Globus pallidus (tissue), 1 donor: ENCODE measurements at places on chromosomes 6 and 20.

DNA sequence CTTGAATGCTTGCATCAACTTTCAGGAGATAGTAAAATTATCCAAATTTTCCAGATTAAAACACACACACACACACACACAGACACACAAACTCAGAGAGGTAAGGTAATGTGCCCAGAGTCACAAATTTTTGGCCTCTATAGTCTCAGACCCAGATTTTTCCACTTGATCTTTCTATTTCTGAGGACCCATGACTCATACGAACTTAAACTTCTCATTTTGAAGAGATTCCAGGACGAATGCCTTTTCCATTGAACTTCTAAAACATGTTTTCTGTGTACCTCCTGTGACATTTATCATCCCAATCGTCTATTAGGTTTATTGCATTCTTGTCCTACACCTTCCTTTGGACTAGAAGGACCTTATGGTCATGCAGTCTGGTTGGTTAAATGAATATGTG lies 172.9 kb upstream of the COL21A1 start:
- no peak for DNase-seq

- peak; percentile 71 for DNase-seq
These were observed 42.6 kb downstream of the TRIM27 start for GRCh38 chr6:28880894-28881780.

DNA sequence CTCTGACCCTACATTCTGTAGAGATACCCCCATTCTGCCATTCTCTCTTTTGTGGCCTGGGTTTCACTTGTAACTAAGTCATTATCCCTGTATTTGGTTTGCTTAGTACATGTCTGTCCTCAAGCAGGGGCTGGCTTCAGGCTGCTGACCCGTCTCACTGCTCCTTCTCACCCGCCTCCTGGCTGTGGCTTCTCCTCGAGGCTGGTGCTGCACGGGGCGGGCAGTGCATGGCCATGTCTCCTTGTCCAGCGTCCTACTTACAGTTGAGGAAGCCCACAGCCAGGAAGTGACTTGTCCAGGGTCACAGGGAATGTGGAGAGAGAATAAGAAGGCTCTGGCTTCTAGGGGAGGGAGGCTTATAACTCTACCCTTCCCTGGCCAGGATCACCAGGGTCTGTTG lies 11.3 kb downstream of the GTSF1L start:
- DNase-seq = no peak

- no peak for DNase-seq
These were observed 84.2 kb upstream of the E2F3 start for GRCh38 chr6:20317430-20317829.

- DNase-seq = no peak
These were observed 173.9 kb downstream of the PRDM13 start for GRCh38 chr6:99780556-99780885.

DNA sequence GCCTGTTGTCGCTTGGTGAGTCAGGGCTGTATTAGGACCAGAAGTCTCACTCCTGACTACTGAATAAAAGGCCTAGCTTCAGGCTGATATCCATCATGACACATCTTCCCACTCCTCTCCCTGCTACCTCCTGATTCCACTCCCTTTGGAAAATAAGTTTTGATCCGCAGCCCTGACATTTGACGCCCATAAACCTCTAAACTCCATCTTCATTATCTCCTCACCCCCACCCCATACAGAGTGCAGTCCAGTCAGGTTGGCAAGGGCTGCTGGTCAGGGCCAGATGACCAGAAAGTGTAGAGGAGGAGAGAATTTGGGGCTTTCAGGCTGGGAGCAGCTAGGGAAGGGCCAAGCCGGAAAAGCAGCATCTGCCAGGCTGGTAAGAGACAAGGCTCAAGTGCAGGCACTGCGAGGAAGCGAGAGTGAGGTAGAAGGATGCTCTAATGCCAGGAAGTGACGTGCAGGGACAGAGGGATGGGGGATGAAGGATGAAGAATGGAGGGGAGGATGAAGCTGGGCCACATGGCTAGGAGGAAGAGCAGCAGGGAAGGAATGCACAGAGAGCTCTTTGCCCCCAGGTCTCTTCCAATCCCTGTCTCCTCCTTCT lies 1.2 kb downstream of the GGT7 start:
- DNase-seq = no peak

DNA sequence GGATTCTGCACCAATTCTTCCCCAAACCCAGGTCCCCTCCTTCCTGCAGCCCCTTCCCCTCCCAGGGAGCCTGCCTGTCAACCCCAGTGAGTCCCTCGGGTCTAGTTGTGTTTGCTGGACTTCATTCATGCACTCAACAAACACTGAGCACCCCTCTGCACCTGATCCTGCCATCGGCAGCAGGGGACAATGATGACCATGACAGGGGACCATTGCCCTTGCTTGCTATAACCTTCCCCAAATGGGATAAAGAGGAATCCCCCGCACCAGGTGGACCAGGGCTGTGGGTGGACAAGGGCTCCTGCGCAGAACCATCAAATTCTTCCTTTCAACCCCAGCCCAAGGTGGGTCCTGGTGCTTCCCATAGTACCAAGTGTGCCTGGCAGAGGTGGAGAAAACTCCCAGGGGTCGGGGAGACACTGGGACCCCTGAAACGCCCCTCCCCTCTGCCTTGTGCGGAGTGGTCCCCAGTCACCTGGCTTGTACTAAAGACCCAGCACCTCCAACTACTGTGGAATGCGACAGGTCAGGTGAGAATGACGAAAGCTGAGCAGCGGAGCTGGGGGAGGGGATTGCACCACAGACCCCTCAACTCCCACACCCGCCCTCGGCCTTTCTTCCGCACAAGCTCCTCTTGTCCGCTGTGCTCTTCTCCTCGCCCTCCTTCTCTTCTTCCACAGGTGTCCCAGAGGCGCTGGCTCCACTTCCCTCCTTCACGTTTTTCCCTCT lies 119.9 kb upstream of the ZNF217 start:
- no peak for DNase-seq

DNA sequence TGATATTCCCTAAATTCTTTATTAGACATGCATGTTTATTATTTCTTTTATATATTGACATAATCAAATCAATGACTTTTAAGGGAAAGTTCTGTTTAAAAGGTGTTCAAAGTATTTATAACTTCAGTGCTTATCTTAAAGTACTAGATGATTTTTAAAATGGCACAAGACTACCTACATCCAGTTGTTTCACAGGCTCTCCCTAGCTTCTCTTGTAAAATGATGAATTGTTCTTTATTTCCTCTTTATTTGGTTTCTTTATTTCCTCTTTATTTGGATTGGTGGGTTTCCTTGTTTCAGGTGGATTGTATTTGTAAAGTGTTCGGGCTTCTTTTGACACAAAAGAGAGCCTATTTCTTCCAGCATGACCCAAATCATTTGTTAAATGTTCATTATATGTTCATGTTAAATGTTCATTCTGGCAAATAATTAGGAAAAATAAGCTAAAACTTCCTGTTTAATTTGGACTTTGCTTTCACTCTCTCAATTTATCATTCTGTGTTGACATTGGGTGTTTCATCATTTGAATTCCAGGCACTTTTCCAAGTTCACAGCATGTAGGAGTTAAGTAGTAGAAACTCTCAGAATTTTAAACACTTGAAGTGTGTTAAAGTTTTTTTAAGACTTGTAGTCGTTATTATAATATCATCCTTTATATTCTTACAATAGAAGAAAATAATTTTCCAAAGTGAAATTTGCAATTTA lies 24.6 kb downstream of the MLIP start:
- DNase-seq = no peak

GRCh38 chr6:83292900-83293843 lies 100.0 kb downstream of the RWDD2A start:
- DNase-seq = no peak

- no peak for DNase-seq
These were observed 479.7 kb upstream of the MARCKS start for GRCh38 chr6:113377362-113377942.

DNA sequence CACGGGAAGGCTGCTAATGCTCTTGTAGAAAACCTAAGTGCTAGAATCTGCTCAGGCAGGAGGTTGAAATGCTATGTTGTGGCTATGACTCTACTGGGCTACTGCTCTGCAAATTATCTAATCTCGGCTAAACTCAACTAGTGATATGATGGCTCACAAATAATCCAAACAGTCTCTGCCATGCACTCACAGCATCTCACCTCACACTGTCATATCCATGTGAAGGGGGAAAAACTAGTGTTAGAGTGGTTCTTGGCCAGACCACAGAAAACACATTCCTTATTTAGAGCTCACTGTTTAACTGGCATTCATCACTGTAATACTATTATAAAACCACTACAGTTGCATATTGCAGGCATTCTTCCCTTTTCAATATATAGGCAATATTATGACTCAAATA lies 81.8 kb upstream of the DST start:
- DNase-seq = no peak

- DNase-seq = no peak
These were observed 47.4 kb downstream of the TCP11 start for GRCh38 chr6:35093783-35094182.

DNA sequence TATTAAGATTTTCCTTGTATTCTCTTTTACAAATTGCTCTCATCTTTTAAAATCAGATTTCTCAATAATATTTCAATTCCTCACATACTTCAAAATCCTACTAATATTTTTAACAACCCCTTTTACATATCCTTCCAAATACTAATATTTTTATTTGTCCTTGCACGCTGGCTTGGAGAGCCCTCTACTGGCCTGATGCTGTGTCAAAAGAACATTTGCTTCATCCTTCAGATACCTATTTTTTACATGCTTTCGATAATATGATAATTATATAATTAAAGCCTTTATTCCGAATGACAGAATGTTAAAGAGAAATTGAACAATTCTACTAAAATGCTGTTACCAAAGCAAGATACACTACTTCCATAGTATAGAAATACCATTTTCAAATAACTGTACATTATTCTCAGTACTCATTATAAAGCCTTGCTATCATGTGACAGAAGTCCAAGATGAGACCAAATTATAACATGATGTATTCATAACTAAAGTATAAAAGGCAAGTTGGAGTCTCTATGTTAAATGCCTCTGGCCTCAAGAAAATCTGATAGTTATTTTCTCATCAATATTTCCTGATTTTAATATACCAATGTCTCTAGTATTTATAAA lies 39.0 kb upstream of the PLN start:
- peak; percentile 47 for DNase-seq

DNA sequence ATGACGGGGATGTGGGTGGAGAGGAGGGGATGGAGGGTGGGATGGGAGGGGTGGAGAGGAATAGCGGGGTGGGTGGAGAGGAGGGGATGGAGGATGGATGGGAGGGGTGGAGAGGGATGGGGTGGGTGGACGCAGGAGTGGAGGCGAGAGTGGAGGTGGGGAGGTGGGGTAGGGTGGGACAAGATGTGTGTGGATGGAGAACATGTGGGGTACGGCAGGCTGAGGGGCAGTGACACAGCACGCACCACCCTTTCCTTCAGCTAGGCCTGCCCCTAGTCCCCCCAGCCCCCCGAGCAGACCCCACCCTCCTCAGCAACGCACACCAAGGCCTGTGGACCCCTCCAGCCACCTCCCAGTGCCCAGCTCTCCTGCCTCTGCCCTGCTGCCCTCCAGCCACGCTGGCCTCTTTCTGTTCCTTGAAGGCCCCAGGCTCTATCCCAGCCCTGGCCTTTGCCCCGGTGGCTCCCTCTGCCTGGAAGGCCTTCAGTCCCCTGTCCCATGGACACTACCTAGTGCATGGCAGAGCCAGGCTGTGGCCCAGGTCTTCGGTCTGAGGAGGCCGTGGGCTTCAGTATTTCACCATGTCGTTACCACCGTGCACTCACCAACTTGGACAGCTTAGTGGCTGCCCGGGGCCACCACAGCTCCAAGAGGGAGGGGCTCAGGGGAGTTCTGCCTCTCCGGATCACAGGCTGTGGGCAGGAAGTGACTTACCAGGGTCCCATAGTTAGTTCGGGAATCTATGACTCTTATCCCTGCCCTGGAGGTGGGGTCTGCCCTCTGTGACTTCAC lies 78.4 kb upstream of the PMEPA1 start:
- no peak for DNase-seq

DNA sequence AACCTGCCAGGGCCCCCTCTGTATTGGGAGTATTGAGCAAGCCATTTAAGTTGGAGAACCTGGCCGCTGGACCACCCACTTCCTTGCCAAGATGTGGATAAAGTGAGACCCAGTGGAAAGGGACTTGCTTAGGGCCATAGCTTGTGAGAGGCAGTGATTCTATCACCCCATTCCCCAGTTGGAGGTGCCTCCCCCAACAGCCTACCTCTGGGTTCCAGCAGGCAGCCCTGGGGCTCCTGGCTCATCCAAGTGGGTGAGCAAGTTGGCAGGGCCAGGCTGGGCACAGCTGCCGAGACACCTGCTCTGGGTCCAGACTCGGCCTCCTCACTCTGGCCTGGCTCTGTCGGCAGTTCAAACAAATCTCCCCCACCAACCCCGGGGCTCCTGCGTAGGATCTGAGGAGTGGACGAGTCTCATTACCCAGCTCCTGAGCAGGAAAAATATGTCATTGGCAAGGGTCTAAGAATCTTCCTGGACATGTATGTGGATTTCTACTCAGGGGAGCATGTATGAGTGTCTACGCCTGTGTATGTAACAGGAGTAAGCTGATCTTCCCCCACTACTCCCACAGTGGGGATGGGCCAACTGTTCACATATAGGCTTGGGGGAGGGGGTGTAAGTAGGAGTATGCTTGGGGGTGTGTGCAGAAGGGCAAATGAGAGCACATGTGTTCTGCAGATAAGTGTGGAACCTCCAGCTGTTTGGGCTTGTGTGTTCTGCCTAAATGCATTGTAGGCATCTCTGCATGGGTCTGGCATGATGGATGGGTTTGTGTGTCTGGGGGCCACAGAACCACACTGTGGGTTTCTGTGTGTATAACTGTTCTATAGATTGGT lies 1.9 kb downstream of the ID1 start:
- DNase-seq = no peak

GRCh38 chr20:44231713-44232468 lies 15.2 kb upstream of the GDAP1L1 start:
- DNase-seq = no peak

GRCh38 chr6:156175433-156175832 lies 601.7 kb upstream of the ARID1B start:
- DNase-seq = no peak

GRCh38 chr6:1144842-1145767 lies 166.8 kb upstream of the FOXQ1 start:
- DNase-seq = no peak

DNA sequence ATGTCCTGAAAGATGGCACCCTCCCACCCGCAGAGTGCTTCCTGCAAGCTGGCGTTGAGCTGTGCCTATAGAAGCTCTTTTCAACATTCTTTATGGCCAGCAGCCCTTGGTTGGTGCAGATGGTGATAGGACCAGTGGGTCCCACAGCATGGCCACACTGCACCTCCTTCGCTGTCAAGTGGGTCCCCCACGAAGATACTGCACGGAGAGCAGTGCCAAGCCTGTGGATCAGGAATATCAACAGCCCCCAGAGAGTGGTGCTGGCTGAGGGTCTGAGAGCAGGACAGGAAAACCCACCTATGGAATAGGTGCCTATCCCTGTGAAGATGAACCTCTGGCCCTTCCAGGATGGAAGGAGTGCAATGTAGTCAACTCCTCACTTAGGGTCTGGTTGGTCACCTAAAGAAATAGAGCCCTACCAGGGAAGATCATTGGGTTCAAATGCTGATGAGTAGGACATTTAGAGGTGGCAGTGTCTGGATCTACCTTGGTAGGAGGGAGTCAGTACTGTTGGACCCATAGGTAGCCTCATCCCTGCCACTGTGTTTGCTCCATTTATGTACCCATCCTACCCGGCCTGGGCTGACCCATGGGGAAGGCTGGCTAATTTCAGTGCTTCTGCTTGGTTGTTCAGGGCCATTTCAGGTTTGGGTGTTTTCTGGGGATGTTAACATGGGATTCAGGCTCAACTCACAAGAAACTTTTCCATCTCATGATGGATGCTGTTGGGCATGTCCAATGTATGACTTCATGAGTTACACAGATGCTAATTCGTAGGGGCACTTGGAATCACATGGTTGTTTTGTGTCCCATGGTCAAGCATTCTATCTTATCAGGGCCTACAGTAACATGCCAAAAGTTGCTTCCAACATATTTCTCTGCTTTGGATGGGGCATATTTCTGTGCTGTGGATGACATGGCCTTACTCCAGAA lies 33.4 kb upstream of the MICB start:
- no peak for DNase-seq
